ENCODE measurements at places on chromosomes 12 and 14.

GRCh38 chr14:54640506-54640905 lies 73.6 kb downstream of the SAMD4A start:
- no peak for DNase-seq

- no peak for DNase-seq
Measured at GRCh38 chr14:87712396-87713090, 280.4 kb downstream of the GALC start.

DNA sequence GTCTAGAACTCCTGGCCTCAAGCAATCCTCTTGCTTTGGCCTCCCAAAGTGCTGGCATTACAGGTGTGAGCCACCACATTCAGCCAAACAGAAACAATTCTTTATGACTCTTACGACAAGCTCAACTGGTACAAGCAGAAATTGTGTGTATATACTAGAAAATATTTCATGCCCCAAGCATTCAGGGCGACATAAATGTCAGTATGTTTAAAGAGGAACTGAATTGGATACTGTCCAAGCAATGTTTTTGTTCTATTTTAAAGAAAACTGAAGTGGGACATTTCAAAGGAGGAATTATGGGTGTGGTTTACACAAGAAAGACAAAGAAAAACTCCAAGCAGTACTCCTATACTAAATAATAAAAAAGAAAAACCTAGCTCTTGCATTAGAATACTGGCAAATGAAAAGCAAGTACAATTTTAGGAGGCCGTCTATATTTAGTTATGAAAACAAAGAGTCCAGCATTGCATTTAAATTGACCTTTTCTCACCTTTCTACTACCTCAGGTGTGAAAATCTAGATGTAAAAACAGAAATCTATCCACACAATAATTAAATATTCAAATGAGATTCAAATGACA lies 48.9 kb downstream of the PPP1R12A start:
- DNase-seq: no peak

DNA sequence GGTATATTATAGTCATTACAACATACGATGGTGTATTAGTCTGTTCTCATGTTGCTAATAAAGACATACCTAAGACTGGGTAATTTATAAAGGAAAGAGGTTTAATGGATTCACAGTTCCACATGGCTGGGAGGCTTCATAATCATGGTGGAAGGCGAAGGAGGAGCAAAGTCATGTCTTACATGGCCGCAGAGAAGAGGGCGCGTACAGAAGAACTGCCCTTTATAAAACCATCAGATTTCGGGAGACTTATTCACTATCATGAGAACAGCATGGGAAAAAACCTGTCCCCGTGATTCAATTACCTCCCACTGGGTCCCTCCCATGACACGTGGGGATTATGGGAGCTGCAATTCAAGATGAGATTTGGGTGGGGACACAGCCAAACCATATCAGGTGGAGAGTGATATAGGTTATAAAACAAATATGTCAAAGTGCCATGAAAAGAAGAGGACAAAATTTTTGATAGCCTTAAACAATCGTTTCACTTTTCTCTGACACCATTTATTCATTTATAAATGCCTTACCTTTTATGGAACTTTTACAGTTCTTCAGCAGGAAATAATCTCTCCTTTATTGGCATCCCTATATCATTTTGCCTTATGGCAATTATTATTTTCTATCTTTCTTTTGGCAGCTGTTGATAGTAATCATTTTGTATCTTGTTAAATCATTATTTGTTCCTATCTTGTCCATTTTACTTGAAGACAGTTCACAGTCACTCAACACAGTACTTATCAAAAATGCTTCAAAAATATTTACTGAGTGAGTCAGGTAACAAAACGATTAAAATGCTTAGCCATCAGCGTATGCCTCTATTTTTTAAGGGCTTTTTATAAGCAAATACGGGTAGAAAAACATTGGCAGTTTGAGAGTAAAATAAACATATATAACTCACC lies 196.0 kb downstream of the RAD51B start:
- no peak for DNase-seq

DNA sequence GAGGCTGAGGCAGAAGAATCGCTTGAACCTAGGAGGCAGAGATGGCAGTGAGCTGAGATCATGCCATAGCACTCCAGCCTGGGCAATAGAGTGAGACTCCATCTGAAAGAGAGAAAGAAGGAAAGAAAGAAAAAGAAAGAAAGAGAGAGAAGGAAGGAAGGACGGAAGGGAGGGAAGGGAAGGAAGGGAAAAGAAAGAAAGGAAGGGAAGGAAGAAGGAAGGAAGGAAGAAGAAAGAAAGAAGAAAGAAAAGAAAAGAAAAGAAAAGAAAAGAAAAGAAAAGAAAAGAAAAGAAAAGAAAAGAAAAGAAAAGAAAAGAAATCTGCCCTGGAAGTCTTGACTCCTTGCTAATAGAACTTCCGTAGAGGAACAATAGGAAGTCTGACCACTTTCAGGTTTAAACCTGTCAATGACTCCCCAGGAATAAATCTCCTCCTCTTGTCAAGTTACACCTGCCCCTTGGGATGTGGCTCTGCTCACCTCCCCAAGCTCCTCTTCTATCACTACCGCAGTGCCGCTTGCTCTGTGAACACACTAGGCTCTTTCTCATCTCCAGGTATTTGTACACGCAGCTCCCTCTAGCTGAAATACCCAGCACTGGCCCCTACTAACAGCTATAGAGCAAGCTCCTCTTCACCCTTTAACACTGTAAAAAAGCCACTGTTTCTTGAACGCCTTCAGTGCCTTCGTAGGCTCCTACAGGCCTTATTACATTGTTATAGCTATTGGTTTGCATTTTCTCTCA lies 773.1 kb upstream of the TBX3 start:
- DNase-seq: peak; percentile 27

DNA sequence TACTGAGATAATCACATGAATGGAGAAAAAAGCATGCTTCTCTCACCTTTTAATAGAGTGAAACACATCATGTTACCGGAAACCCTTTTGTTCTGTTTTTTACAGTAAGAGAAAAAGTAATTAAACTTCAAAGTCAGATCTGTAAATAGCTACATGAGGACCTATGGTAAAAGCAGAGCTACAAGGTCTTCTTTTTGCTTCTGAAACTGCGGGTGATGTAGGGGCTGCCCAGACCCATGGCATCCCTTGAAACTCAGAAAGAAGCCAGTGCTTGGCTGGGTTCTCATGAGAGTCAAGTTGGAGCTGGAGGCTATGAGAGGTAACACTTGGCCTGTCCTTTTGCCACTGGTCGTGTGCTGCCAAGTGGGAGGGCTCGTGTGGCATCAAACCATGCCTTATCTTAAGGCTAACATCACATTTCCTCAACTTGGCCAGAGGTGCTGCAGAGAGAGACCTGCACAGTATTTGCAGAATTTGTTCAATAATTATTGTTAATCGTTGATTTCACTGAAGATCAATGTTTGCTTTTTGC lies 47.6 kb downstream of the EML1 start:
- no peak for DNase-seq

- DNase-seq: no peak
Measured at GRCh38 chr12:85016413-85016812, 19.7 kb downstream of the TSPAN19 start.

GRCh38 chr12:39127401-39127800 lies 222.0 kb upstream of the CPNE8 start:
- DNase-seq: no peak

- DNase-seq: no peak
Measured at GRCh38 chr14:51370758-51371386, 130.8 kb downstream of the TMX1 start.

GRCh38 chr12:117036046-117036445 lies 63.2 kb downstream of the TESC start:
- no peak for DNase-seq

Measured in NCI-H748 treated with DMSO at 0.1 percent for 48 hours (cell line).